ENCODE measurements at places on chromosomes 13 and 19.

DNA sequence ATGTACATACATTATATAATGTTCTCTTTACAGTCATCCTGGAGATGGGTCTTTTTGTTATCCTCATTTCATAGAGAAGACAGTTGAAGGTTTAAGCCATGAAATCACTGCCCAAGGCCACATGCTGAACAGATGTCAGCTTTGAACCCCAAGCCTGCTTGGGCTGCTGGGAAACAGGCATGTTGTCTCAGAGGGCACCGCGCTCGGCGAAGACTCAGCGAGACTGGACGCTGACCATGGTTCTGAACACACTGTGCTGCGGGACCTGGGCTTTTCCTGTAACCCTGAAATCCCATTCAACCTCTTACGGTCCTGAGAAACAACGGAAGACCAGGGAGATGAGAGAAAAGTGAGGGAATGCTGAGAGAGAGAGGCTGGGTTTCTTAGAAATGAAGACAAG is 27.3 kb downstream of the LRFN3 start:
- peak; percentile 14 for DNase-seq

DNA sequence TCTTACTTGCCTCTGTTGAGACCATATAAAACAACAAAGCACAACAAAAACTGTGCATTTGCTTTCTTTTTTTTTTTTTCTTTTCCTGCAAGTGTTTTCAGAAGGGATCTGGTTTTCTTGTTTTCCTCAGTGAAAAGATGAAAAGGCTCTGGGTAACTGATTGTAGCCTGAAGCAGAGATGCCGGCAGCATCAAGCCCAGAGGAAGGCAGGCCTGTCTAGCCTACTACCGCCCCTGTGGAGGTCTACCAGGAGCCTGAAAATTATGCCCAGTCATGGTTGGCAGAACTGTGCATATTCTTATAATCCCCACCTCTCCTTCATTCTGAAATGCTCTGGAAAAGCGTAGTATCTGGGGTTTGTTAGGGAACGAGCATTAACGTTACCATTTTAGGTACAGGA is 32.6 kb upstream of the MEDAG start:
- no peak for DNase-seq

- DNase-seq = peak; percentile 19
Measured at GRCh38 chr19:56253737-56254136, 18.8 kb upstream of the EDDM13 start.

DNA sequence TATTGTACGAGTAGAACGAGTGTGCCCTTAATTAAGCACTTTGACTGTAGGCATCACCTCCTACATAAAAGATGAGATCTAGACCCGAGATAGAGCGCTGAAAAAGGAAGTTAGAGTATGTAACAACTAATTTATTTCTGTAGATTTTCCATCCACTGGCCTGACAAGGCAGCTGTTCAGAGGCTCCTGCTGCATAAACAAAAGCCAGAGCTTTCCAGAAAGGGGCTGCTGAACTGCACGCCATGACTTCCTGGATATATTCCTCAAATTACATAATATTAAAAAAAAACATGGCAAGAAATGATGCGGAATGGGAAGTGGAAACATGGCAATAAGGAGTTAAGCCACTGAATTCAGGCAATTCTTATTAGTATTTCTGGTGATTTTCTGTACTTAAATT is 89.7 kb downstream of the AKAP11 start:
- DNase-seq = no peak

GRCh38 chr13:24625331-24625731 is 54.9 kb upstream of the ATP12A start:
- no peak for DNase-seq

DNA sequence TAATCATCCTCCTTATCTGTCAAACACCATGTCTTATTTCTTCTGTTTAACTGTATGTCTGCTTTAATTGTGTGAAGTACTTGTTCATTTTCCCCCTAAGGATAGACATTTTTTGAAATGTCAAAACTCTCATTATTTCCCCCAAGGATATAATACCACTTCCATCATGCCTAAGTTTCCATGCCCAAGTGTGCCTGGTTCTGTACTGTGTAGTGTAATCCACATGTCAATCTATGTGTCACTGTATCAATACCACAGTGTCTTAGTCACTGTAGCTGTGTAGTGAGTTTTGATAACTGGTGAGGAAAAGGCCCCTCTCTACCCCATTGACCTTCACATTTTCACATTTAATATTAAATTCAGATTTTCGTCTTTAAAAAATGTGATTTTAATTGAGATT is 1265.5 kb downstream of the PCDH9 start:
- DNase-seq = no peak
